ENCODE measurements at places on chromosomes 2 and 18. TPM values are rescaled to one million over a fixed set of nuclear protein-coding genes. Genes with fewer than 3 reads are reported as not detected.

- no peak for DNase-seq
Measured at GRCh38 chr2:1869248-1869647, 124.9 kb upstream of the PXDN start.

RGPD4 gene
- 0.39 TPM for total RNA-seq

RIT2 gene
- not detected for total RNA-seq

CREG2 gene
- not detected for total RNA-seq

- no peak for DNase-seq
Measured at GRCh38 chr2:72263043-72263775, 115.5 kb upstream of the CYP26B1 start.

RBM43 gene
- total RNA-seq: 3.7 TPM

DNA sequence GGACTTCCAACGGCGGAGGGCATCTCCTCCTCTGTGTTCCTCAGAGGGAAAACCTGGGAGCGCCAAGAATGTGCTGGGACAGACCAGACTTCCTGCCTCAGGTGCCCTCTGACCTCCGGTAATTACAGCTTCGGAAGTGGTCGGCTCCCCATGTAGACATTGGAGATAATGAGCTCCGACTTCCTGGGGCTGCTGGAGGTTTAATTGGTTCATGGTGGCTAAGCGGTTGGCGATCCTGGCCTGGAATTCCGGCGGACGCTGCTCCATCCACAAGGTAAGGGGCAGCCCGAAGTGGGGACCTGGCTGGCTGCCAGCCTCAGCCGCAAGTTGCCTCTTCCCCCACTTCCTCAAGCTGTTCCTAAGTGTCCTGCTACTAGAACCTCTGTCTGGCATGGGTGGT lies 83.2 kb upstream of the EPC2 start:
- no peak for DNase-seq

DNA sequence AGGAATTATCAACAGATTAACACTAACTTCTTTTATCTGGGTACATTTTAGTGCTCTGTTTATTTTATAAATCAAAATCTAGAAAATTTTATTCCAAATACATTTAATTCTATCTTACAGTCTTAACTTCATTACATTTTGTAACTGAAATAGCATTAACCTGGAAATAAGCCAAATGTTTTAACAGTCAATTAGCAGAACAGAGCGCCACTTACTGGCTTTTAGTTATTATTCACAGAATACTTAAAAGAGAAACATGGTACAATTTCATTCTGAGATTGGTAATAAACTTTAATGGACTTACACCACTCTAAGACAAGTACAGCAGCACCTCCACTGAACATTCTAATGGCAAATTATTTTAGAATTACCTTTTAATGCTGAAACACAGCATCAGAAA lies 38.6 kb downstream of the SS18 start:
- no peak for DNase-seq

LYG1 gene
- 1.8 TPM for total RNA-seq

NAT8 gene
- total RNA-seq: not detected

- DNase-seq: no peak
Measured at GRCh38 chr2:138596403-138596802, 94.8 kb downstream of the SPOPL start.

NETO1 gene
- not detected for total RNA-seq
